Renal pelvis (tissue), 12 donors: ENCODE measurements at places on chromosomes 13 and 19.

GRCh38 chr13:110524541-110525257, 36.8 kb downstream of the RAB20 start:
- DNase-seq, result no peak

DNA sequence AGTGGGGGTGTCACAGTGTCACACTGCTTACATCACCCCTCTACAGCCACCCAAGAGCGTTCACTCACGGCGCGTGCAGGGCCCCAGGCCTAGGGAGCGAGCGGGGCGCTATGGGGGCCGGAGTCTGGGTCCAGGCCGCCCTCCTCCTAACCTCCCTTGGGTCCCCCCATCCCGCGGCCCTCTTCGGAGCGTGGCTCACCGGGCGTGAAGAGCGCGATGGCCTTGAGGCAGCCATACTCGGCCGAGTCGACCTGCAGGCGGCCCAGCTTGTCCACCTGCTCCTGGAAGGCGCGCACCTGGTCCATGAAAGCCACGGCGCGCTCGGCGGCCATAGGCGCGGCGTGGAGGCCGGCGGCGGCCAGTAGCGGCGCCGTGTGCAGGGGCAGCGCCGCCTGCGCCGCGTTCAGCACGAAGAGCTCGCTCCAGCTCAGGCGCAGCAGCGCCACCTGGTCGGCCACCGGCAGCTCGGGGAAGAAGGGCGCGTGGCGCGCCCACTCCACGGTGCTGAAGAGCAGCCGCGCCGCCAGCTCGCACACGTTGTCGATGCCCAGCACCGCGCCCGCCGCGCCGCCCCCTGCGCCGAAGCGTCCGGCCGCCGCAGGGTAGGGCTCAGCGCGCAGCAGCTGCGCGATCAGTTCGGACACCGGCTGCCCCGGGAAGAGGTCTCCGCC, 9.4 kb downstream of the OCEL1 start:
- no peak for DNase-seq

- no peak for DNase-seq
Observed at GRCh38 chr19:51124216-51124615, 490 bp upstream of the SIGLEC9 start.

DNA sequence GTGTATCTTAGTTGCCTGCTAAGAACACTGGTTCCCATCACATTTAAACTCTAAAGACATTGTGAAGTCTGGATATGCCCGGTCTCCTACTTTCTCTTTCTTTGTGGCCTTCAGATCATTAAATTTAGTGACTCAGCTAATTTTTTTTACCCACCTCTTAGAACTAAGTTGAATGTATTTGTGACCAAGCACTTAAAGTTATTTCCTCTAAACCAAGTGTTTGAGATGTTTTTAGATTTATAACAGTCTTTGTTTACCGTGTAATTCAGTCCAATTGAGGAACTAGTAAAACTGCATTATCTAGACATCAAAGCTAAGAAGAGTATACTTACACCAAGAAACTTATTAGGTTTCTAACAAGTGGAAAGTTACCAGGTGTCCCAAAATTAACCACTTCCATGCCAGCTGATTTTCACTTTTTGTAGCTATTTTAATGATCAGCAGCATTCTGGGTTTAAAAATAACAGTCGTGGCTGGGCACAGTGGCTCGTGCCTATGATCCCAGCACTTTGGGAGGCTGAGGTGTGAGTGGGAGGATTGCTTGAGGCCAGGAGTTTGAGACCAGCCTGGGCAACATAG, 53.1 kb downstream of the ARHGAP35 start:
- DNase-seq, result peak; percentile 43

- no peak for DNase-seq
Observed at GRCh38 chr19:29576761-29577648, 29.1 kb upstream of the POP4 start.

GRCh38 chr19:28426110-28426729, 786.7 kb downstream of the UQCRFS1 start:
- no peak for DNase-seq
